Neural progenitor cell (in vitro differentiated cells): ENCODE measurements at places on chromosomes 1 and 21.

- DNase-seq = no peak
These were observed 6.6 kb downstream of the CMPK1 start for GRCh38 chr1:47340227-47340626.

- DNase-seq = peak; percentile 70
These were observed 148.2 kb upstream of the KLHDC7A start for GRCh38 chr1:18332576-18332975.

DNA sequence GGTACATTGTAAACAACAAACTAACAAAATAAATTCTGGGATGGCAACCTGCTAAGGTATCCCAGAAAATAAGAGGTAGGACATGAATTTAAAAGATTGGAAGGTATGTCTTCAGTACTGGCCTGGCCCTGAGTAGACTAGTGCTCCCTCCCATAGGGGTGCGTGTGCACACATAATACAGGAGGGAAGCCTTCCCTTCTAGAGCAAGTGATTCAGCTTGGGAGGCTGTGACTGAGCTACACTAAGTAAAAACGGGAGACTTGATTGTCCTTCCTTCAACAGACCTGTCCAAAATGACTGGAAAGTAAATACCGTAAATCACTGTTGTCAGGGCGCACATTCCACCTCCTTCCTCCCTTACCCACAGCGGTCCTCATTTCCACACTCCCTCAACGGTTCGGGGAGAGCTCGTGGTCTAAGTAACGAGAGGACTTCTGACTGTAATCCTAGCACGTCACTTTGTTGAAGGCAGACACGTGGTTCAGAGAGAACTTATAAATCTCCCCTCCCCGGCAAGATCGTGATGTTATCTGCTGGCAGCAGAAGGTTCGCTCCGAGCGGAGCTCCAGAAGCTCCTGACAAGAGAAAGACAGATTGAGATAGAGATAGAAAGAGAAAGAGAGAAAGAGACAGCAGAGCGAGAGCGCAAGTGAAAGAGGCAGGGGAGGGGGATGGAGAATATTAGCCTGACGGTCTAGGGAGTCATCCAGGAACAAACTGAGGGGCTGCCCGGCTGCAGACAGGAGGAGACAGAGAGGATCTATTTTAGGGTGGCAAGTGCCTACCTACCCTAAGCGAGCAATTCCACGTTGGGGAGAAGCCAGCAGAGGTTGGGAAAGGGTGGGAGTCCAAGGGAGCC lies at the start of gene TGFB2:
Gene TGFB2, plus strand, starts transcription at position 523 of the 859 bp plus-strand sequence. CDS start 1,366 bp downstream, outside the sequence.
- peak; percentile 29 for DNase-seq

DNA sequence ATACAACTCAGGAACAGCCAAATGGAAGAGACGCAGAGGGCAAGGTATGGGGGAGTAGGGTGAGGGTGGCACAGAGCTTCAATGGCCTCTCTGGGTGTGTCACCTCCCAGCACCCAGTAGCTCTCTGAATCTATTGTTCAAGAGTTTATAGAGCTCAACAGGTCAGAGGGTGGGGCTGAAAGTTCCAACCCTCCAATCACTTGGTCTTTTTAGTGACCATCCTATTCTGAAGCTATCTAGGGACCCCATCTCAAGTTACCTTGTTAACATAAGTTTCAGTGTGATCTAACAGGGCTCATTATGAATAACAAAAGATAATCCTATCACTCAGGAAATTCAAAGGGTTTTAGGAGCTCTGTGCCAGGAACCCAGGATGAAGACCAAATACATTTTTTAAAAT lies 31.2 kb upstream of the ZNF697 start:
- peak; percentile 39 for DNase-seq

- no peak for DNase-seq
These were observed 306.2 kb downstream of the FAM72C start for GRCh38 chr1:143665606-143666005.

DNA sequence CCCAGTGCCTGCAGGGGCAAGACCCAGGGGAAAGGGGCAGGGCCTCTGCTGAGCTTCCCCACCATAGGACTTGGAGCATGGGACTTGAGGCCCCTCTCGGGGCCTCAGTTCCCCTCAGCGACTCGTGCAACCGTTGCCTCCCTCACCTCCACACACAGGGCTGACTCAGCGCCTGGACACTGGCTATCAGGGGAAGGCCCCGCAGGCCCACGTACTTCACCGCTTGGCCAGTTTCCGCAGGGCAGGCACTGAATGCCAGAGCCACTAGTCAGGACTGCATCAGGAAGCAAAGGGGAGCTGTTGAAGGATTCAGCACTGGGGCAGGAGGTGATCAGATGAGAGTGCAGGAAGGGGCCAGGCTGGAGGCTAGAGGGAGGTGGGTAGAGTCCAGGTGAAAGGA lies 15.5 kb upstream of the FAM131C start:
- DNase-seq = no peak

DNA sequence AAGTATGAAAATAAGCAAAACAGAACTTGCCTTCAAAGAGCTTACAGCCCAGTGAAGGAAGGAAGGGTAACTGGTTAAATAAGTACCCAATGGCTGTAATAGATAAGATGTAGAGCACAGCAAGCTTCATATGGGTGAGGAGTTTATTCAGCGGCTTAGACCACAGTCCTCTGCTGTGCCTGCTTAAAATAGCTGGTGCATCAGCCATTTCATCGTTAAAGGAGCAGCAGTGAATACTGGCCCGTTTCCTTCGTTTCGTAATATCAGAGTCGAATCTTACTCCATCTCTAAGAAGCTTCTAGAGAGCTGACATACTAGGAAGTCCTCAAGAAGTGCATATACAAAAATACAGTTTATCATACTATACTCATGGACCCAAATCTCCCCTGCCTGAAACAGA lies 286.5 kb downstream of the NFIA start:
- no peak for DNase-seq
